ENCODE measurements at places on chromosomes 5 and 9. TPM values are rescaled to one million over a fixed set of nuclear protein-coding genes. Genes with fewer than 3 reads are reported as not detected.

DNA sequence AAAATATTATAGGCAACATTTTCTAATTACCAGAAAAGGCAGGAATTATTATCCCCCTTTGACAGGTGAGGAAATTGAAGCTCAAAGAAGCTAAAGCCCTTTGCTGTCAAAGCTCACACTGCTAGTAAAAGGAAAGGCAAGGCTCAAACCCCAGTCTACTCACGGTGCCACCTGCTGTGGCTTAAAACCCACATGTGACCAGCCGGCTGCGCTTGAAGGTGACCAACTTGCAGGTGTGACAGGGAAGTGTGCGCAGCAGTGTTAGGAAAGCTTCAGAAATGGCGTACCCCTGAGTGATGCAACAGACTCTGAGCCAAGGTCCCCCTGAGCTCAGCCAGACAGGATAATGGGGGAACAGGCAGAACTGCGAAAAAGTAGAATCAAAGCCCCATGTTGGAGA, 45.2 kb downstream of the PAX5 start:
- no peak overlapping the region for H3K4me3 ChIP-seq
- DNase-seq: no peak
- peaks cover 64% of the 10 kb centered on the region for H3K27me3 ChIP-seq
- H3K4me1 ChIP-seq: no peaks in the 10 kb centered on the region
- no peaks in the 10 kb centered on the region for H3K36me3 ChIP-seq
- H3K27ac ChIP-seq: no peak overlapping the region

DNA sequence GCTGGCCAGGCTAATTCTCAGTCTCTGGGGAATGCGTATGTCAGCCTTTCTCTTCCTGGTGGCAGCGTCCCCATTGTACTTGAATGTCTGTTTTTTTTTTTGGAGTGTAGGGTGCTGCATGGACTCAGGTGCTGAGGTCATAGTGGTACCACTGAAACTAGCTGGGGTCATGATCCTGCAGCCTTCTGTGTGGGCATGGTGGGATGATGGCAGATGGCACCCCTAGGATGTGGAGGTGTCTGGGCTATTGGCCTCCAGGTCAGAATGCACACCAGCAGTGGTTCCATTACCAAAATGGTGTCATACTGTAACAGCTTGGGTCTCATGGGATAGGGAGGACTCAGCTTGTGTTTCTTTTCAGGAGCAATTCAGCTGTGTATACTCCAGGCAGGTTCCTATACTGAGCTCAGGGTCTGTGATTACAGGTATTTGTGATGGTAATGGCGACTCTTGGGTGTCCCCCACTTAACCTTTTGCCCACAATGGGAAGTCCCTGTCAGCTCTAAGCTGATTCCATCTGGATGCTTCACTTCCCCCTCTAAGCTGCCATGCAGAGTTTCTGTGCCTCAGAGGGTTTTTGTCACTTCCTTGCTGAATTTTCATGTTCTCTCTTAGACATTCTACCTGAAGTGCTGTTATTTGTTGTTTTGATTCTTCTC, 17.9 kb downstream of the HSD17B4 start:
- no peak overlapping the region for H3K4me3 ChIP-seq
- no peaks in the 10 kb centered on the region for H3K27me3 ChIP-seq
- H3K36me3 ChIP-seq: no peaks in the 10 kb centered on the region
- peaks cover 3% of the 10 kb centered on the region for H3K4me1 ChIP-seq
- DNase-seq: no peak

GRCh38 chr5:17223367-17224185, 6.1 kb downstream of the BASP1 start:
- no peak for DNase-seq
- H3K4me1 ChIP-seq: peaks cover 86% of the 10 kb centered on the region
- peak overlapping the region; percentile 26 for H3K4me3 ChIP-seq
- H3K36me3 ChIP-seq: 0 out of 2 replicates have a peak, but pooled peaks cover 4% of the 10 kb centered on the region
- H3K27ac ChIP-seq: peak overlapping the region; percentile 58
- H3K27me3 ChIP-seq: no peaks in the 10 kb centered on the region

DNA sequence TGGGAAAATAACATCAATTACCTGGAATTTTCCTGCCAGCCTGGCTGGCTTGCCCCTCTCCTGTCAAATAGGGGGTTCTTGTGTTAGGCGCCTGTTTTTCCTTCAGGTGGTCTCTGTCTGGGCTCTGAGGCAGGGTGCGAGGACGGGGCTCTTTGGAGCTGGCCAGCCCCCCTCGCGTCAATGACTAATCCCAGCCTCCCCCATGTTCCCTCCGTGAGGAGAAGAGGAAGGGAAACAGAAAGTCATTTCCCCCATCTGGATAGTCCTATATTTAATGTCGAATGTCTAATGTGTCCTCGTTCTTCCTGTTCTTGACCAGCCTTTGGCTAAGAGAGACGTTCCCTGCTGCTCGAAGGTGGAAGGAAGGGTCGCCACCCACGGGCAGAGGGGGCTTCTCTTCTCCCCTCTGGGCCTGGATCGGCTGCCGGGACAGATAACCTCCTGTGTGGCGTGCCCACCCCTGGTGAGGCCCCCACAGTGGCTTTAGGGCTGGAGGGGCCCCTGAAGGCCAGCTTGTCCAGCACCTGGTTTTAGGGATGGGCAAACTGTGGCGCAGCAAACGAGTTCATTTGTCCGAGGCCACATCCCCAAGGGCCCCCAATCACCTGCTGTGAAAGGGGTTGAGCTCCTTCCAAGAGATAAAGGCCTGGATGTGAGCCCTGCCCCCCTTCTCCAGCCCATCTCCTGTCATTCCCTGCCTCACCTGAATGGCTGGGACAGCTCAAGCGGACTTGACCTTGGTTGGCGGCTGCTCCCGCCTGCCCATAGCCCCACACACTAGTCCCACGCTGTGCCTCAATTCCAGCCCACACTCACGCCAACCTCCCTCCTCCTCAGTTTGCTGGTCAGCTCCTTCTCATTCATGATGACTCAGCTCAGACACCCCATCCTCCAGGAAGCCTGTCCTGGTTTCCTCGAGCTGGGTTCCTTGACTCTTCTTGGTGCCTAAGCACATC, 35.9 kb upstream of the UNC5A start:
- H3K4me3 ChIP-seq: no peak overlapping the region
- DNase-seq: no peak
- no peak overlapping the region for H3K27ac ChIP-seq

DNA sequence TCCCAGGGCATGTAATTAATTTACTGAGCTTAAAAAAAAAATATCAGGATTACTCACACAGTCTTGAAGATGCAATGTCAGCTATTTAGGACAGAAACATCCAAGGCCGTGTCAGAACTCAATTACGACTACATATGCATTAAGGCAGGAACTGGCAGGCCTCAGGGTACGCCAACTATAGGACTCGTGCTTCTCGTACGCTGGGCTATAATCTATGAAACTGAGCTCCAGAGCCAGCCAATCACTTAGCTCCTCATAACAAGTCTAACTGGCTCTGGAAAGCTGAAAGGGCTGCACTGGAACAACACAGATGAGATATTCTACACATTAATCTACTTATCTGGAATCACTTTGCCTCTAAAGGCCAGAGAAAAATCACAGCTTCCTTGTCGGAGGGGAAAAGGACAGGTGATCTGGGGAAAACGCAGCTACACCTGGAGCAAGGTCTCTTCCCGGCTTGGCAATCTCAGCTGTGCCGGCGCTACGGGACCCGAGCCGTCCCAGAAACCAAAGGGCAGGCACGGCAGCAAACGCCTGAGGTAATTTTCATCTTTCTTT, 212.0 kb downstream of the DEPDC1B start:
- peak overlapping the region; percentile 46 for H3K4me3 ChIP-seq
- no peak overlapping the region for H3K27ac ChIP-seq
- no peaks in the 10 kb centered on the region for H3K36me3 ChIP-seq
- DNase-seq: peak; percentile 13
- H3K27me3 ChIP-seq: peaks cover 13% of the 10 kb centered on the region
- H3K4me1 ChIP-seq: no peaks in the 10 kb centered on the region

DNA sequence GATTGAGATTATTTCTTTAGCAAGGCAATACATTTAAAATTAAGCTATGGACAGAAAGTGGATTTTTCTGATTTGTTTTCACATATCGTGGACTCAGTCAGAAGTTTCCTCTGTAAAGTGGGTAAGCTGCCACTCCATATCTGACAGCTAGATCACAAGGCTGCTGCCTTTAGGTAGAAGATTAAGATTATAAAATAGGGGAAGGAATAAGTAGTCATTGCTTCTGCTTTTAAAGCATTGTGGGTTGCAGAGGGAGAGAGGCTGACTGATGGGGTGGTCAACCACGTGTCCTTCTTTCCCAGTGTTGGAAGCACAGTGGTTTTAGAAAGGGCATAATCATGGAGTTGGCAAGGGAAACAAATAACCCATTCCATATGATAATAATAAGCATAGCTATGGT, 74.3 kb upstream of the MOCS2 start:
- H3K36me3 ChIP-seq: no peaks in the 10 kb centered on the region
- no peak for DNase-seq
- H3K27me3 ChIP-seq: no peaks in the 10 kb centered on the region
- H3K4me1 ChIP-seq: no peaks in the 10 kb centered on the region
- H3K4me3 ChIP-seq: no peak overlapping the region
- H3K27ac ChIP-seq: no peak overlapping the region

DNA sequence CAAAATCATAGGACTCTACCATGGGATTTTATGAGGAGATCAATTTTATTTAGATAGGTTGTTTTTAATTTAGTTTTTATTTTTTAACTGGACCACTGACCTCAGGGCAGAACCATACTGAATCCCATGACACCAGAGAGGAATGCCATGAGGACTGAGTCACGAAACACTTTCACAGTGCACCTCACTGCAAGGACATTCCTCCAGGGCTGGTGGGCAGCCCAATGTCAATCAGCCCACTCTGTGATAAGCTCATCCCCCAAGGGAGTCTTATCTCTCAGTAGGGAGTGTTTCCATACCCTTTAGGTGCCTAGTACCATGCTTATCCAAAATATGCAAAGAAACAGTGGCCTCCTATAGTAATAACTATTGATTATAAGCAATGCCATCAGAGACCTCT, 224.5 kb upstream of the CDH6 start:
- no peak overlapping the region for H3K4me3 ChIP-seq
- H3K27ac ChIP-seq: no peak overlapping the region

- no peak overlapping the region for H3K4me3 ChIP-seq
- no peaks in the 10 kb centered on the region for H3K27me3 ChIP-seq
- no peaks in the 10 kb centered on the region for H3K36me3 ChIP-seq
- H3K27ac ChIP-seq: no peak overlapping the region
These were observed 42.0 kb downstream of the SSBP2 start for GRCh38 chr5:81708889-81709288.

GRCh38 chr9:130630506-130631330, 33.7 kb upstream of the PRDM12 start:
- H3K27ac ChIP-seq: no peak overlapping the region
- no peaks in the 10 kb centered on the region for H3K4me1 ChIP-seq
- H3K36me3 ChIP-seq: no peaks in the 10 kb centered on the region
- no peaks in the 10 kb centered on the region for H3K27me3 ChIP-seq
- no peak for DNase-seq

GRCh38 chr5:150279330-150280020, 10.1 kb downstream of the CAMK2A start:
- H3K27me3 ChIP-seq: no peaks in the 10 kb centered on the region
- peaks cover 20% of the 10 kb centered on the region for H3K4me1 ChIP-seq

- H3K4me3 ChIP-seq: no peak overlapping the region
- H3K27ac ChIP-seq: no peak overlapping the region
- no peaks in the 10 kb centered on the region for H3K4me1 ChIP-seq
- no peaks in the 10 kb centered on the region for H3K36me3 ChIP-seq
- DNase-seq: no peak
These were observed 315.6 kb upstream of the DAB2 start for GRCh38 chr5:39740404-39740803.

DNA sequence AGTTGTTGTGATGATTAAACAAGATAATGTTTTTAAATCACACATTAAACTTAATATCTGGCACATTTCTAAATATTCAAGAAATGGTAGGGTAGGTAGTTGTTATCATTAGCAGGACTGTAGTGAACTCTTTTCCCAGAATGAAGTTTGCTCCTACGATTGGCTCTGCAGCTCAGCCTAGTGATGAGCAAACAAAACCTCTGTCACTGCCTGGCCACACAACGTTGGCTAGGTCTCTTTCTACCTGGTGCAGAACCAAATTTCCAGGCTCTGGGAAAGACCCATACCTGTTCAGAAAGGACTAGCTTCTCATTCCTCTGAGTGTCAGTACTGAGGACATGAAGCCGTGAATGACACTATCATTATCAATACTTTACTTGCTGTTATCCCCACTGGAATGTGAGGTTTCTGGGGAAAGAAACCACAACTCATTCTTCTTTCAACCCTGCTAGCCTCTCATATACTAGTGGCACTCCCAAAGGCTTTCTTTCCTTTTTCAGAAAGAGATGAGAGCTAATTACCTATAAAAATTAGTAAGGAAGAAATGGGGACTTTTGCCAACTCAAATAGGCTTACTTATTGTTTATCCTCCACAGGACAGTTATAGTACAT, 219.3 kb upstream of the TRIM32 start:
- no peak for DNase-seq
- H3K27ac ChIP-seq: no peak overlapping the region
- peaks cover 8% of the 10 kb centered on the region for H3K4me1 ChIP-seq
- H3K4me3 ChIP-seq: no peak overlapping the region

- H3K27ac ChIP-seq: no peak overlapping the region
- DNase-seq: no peak
- no peaks in the 10 kb centered on the region for H3K4me1 ChIP-seq
These were observed 679.6 kb downstream of the MAT2B start for GRCh38 chr5:164185000-164185399.

GRCh38 chr5:38677636-38678035, 121.2 kb upstream of the LIFR start:
- H3K36me3 ChIP-seq: no peaks in the 10 kb centered on the region
- H3K4me3 ChIP-seq: no peak overlapping the region
- H3K27me3 ChIP-seq: 0 out of 2 replicates have a peak, but pooled peaks cover 6% of the 10 kb centered on the region

DNA sequence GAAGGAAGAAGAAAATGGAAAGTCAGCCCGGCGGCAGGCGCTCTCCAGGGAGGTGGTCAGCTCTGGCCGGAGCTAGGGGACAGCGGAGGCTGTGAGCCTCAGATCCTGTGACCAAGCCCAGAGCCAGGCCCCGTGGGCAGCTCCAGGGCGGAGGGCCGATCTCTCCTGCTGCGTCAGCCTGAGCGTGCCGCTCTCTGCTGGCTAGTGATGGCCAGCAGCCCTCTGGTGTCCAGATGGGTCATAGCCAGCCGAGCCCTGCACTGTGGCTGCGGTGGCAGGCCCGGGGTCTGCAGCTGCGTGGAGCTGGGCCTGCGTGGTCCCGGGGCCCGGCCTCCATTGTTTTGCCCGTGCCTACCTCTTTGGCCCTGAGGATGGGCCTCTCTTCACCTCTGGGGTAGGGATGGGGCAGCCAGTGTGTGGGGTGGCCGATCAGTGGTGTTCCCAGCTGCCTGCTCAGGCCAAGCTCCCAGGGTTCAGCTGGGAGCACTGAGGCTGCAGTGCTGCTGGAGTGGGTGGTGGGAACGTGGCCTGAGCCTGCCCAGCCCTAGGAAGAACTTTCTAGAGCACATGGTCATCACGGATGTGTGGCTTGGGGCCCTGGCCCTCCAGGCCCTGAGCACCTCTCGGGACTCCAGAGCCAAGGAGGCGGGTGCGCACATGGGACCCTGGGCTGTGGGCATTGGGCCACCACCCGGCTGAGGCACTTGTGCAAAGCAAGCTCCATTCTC, 17.1 kb upstream of the NRARP start:
- H3K27ac ChIP-seq: no peak overlapping the region
- H3K36me3 ChIP-seq: no peaks in the 10 kb centered on the region
- H3K27me3 ChIP-seq: no peaks in the 10 kb centered on the region

The SCGB3A2 gene
- not detected for total RNA-seq

The ZBTB43 gene
- 8.5 TPM for total RNA-seq

The TLX3 gene
- not detected for total RNA-seq

The TAF11L14 gene
- not detected for total RNA-seq

The CEP72 gene
- total RNA-seq: 7.2 TPM

The SPINK13 gene
- total RNA-seq: not detected

The RFESD gene
- 1.2 TPM for total RNA-seq

The GFI1B gene
- total RNA-seq: not detected

The PCDHGC3 gene
- total RNA-seq: 53.1 TPM

All from GM23248 (cell line).